Cerebellar nuclear complex (tissue), 1 donor: ENCODE measurements at places on chromosomes 16 and 17.

GRCh38 chr16:58556678-58557077 is 41.4 kb downstream of the SETD6 start:
- no peak for DNase-seq

DNA sequence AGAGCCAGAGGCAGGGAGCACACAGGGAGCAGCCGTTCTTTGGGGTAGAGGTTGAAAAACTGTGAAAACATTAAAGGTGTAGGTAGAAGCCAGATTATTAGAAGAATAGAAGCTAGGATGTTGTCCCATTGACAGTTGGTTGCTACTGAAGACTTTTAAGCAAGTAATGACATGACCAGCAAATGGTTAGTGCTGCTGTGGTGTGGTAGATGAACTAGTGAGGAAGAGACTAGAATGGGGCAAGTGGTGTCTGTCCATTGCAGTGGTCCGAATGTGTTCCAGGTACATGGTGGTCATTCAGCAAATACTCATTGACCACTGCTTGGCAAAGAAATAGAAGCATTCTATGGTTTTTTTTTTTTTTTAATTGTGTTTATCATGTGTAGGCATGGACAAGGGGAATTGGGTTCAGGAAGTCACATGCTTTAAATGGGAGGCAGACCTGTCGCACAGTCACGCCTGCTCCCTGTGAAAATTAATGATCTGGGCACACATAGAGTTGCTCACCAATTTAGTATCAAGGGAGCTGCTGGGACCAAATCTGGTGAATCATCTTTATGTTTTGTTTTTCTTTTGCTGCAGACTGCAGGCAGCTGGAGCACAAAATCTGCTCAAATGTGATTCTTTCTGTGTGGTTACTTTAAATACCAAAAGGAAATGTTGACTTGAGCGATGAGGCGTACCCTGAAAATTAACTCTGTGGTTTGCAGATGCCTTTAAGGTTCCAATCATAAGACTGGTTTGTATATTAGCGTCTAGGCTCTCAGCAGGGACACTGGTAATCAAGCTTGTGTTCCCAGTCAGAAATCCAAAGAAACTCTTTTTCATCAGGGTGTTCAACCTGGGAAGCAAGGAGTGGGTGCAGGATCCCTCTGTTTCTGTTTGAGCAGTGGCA is 30.7 kb downstream of the YPEL2 start:
- no peak for DNase-seq

DNA sequence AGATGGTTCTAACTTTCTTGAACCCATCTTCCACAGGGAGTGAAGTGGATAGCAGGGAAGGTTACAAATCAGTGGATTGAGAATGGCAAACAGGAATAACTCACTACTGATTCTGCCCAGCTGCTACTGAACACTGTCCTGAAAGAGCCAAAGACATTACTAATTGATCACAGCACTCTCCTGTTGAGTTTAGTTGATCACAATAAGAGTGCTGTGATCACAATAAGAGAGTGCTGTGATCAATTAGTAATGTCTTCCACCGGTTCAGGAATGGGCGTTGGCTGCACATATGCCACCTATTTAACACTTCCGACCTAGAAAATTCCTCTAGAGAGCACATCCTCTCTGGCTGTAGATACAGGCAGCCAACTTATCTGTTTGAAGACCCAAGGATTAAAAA is 11.4 kb downstream of the CFAP97D1 start:
- no peak for DNase-seq

DNA sequence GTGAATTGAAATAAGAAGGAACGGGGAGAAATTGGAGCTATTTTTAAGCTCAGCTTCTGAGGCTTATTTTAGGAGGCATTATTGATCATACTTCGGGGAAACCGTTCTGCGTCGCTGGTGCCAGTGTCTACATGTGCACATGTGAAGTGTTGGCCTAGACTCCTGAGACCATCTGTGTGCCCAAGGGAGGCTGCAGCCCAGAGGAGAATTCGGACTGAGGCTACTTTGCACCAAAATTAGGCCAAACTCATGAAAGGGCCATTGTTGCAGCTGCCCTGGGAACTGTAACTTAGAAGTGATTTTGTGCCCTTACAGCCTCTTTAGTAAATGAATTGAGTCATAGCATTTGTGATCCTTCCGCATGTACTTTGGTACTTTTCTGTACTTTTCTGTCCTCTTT is 102.0 kb upstream of the NOL11 start:
- no peak for DNase-seq

GRCh38 chr16:14194721-14195120 is 123.6 kb downstream of the MRTFB start:
- no peak for DNase-seq

GRCh38 chr17:50200457-50201275 is 765 bp downstream of the COL1A1 start:
- DNase-seq: no peak

DNA sequence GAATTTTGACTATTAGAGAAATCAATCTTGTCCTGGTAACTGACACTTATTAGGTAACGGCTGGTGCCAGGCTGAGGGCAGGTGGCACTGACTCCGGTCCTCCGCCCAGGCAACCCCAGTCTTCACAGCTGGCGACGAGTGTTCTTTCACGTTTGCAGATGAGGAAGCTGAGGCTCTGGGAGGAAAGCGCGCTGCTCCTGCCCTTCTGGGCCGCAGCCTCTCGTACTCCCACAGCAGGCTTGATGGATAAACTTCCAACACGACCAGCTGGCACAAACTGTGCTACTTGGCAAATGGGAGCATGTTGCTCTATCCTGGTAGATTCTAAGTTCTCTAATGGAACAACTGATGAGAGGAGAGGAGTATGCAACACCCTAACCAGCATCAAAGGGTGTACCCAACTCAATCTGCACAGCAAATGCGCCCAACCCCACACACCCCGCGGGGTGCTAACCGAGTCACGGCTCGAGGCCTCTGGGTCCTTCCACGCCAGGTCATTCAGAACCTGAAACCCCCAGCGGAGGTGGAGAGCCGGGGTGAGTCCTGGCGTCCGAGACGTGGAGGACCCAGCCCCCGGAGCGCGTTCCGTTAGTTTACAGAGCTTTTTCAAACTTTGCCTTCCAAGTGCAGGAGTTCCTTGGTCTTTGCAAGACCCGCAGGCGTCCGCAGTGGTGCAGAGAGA is 477 bp upstream of the SLC47A1 start:
- DNase-seq: no peak

- DNase-seq: no peak
Measured at GRCh38 chr17:3683054-3683511, 12.9 kb downstream of the P2RX5 start.

DNA sequence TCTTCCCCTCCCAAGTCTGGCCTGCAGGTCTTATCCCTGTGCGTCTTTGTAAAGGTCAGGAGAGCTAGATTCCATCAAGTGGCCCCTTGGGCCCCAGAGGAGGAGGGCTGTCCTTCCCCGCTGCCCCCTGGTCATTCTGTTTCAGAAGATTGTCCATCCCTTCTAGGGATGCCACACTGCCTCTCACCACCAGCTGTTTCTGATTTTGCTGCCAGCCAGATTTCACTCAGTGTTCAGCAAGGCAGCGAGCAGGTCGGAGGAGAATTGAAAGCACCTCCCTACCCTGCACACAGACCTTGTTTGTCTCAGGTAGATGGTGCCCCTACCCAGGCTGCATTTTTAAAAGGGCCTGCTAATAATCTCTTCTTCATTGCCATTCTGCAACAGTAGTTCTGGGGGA is 21.7 kb upstream of the NAT9 start:
- no peak for DNase-seq

GRCh38 chr17:27547301-27547683 is 83.7 kb upstream of the LGALS9 start:
- no peak for DNase-seq

GRCh38 chr16:48950184-48950583 is 331.5 kb downstream of the CBLN1 start:
- no peak for DNase-seq

GRCh38 chr17:80026359-80027042 is 9.2 kb downstream of the TBC1D16 start:
- no peak for DNase-seq

DNA sequence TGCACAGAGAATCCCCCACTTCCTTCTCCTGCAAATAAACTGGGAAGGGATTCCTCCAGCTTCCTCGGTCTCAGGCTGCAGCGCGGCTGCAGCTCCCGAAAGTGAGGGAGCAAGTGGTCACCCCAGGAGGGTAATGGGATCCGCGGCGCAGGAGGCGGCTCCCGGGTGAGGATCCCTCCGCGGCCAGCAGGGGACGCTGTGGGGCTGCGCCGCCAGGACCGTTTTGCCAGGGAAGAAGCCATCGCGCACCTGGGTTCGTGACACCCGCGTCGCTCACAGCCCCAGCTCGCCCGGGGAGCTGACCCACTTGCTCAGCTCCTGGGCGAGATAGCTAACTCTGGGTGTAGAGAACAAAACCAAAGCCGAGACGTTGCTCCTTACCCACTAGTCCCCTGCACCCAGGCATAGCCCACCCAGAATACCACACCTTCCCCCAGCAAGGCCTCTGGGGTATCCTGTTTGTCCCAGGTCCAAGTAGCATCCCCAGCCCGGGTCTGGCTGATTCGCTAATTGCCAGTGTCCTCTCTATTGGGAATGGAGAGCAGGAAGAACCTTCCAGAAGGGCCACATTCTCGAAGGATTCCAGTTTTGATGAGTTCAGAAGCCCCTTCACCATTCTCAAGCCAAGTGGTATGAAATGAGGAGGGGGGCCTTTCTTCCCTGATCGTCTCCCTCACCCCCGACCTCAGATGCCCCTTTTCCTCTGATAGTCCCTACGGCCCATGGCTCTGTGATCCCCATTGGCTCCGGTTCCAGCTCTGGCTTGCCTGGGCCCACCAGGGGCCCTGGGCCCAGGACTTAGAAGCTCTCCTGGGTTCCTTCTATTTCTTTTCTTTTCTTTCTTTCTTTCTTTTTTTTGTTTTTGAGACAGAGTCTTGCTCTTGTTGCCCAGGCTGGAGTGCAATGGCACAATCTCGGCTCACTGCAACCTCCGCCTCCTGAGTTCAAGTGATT is 14.1 kb downstream of the CYGB start:
- no peak for DNase-seq

- DNase-seq: no peak
Measured at GRCh38 chr16:28876973-28877654, 1.2 kb upstream of the ATP2A1 start.

GRCh38 chr16:57800200-57801097 is 1.8 kb downstream of the KIFC3 start:
- DNase-seq: no peak

- DNase-seq: no peak
Measured at GRCh38 chr17:44759086-44759915, 513 bp downstream of the ADAM11 start.
